H7 (cell line): ENCODE measurements at places on chromosomes 7 and 10. TPM values are rescaled to one million over a fixed set of nuclear protein-coding genes. Genes with fewer than 3 reads are reported as not detected.

GRCh38 chr7:157682064-157682945 lies 345.5 kb downstream of the DNAJB6 start:
- DNase-seq = peak; percentile 51

DNA sequence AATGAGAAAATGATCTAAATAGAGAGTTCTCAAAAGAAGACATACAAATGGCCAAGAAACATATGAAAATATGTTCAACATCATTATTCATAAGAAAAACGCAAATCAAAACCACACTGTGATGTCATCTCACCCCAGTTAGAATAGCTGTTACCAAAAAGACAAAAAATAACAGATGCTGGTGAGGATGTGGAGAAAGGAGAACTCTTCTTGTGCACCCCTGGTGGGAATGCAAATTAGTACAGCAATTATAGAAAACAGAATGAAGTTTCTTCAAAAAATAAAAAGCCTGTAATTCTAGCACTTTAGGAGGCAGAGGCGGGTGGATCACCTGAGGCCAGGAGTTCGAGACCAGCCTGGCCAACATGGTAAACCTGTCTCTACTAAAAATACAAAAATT lies 199.3 kb downstream of the PARD3 start:
- DNase-seq = no peak

DNA sequence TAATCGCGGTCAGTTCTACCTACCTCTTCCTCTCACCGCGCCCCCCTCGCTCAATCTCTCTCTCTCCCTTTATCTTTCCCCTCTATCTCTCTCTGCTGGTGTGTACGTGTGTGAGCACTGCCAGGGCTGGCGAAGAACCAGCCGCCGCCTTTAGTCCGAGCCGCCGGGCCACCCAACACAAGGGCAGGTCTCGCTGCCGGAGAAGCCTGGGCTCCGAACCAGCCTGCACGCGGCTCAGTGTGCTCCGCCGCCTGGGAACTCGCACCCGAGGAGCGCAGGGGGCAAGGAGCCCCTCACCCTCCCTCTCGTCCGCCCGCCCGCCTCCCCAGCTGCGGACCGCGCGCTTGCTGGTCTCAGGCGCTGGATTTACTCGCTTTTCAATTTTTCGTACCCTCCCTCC lies 1.7 kb downstream of the NXPH1 start:
- peak; percentile 75 for DNase-seq

DNA sequence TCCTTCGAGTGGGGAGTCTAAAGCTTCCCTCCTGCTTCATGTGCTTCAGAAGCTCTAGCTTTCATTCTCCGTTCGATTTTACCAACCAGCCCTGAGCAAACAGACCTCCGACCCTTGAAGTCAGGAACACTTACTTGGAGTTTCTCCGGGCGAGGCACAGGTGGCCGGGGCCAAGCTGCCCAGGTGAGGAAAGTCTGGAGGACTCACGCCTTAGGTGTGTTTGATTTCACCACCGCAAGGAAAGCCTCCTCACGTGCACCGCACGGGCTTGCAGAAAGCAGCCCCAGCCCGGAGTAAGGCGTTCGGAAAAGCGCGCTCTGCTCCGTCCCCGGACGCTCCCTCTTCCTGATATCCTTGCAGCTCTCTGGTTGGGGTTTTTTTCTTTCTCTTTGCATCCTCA lies 30.1 kb upstream of the CNPY1 start:
- no peak for DNase-seq

- DNase-seq = peak; percentile 24
These were observed 40.8 kb downstream of the MYL10 start for GRCh38 chr7:101588131-101588935.

Gene COL13A1
- 16.6 and 18.0 TPM in 2 replicates for total RNA-seq

Gene ACSM6
- not detected in 2 replicates for total RNA-seq

GRCh38 chr10:5618829-5619228 lies 47.6 kb downstream of the ASB13 start:
- no peak for DNase-seq

GRCh38 chr7:115526278-115526677 lies 504.3 kb downstream of the TFEC start:
- peak; percentile 4 for DNase-seq

Gene ZNF485
- total RNA-seq = 3.7 and 4.9 TPM in 2 replicates

DNA sequence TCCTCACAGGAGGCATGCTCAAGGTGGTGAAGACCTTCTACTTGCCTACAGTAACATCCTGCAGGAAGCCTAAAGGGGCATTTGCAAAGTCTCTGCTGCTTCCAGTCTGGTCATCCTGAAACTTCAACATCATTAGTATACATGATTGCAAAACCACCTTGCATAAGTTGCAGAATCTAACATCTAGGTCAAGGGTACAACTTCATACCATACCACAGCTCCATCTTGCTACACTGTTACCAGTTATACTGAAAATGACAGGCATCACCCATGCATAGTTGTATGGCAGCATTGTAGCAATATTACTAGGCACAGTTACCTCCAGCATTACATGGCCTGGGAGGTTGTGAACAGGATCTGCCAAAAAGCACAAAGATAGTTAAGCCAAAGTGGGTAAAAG lies 13.7 kb upstream of the MACROH2A2 start:
- no peak for DNase-seq

DNA sequence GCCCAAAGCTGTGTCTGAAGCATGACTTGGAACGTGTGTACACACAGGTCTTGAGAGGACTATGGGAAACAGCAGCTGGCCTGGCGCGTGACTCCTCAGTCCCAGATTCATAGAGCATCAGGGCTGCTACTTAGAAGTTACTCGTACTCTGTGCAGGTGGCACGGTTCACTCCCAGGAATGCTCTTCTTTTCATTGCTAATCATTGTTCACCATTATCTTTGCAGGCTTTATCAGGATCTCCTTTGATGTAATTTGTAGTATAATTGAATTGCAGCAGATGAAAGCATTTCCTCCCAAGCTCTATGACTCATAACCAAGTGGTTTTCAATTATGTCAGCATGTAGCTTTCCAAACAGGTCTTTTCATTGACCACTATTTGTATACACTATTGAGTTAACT lies 938.9 kb downstream of the NRG3 start:
- DNase-seq = no peak

Gene ASAH2
- 0.59 and 4.4 TPM in 2 replicates for total RNA-seq

DNA sequence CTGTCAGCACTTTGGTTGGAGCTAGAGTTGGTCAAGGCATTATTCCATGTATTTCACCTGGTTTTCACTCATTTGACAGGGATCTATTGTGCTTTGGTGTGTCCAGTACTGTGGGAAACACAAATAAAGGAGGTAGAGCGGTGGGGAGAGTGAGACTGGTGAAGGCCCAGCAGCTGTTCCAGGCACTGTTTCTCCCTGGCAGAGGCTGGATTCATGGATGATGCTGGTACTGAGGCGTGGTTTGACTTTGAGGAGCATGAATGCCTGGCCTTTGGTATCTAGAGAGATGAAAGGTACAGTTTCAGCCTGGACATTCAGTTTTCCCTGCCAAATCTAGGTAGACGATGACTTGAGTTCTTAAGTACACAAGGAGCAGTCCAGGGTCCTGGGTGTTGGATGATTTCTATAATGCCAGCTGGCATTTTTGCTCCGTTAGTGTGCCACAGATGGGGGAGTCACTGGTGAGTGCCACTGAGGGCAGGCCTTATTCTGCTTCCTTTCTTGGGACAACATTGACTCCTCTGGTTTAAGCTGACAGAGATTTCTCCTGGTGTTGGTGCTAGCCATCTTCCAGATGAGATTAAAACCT lies 162.2 kb upstream of the BMPER start:
- no peak for DNase-seq

GRCh38 chr7:105296491-105296890 lies 92.2 kb downstream of the SRPK2 start:
- no peak for DNase-seq

- DNase-seq = no peak
These were observed 19.6 kb upstream of the TLX1 start for GRCh38 chr10:101111547-101111946.

Gene C7orf33
- not detected in 2 replicates for total RNA-seq

- no peak for DNase-seq
These were observed 289.4 kb downstream of the CAMK1D start for GRCh38 chr10:12638781-12639180.

Gene CUZD1
- 0.11 and 1.1 TPM in 2 replicates for total RNA-seq

GRCh38 chr7:130993671-130994365 lies 259.8 kb upstream of the KLF14 start:
- DNase-seq = no peak

DNA sequence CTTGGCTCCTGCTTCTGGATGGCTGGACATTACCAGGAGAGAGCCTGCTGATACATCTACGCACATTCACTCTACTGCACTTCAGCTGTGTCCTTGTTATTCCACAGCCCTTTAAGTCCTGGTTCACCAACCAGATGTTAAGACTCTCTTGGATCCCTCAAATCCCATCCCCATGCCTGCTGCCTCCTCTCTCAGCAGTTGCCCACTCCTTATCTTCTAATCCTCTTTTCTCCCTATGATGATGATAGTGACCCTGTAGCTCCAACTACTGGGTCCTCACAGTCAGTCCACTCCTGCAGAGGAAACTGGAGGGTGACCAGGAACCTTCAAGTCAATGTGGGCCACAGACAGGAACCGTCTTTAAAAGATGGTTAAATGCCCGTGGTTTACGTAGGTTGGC lies 96.3 kb upstream of the PDCD4 start:
- no peak for DNase-seq

GRCh38 chr10:121091961-121092719 lies 241.0 kb downstream of the WDR11 start:
- DNase-seq = no peak

DNA sequence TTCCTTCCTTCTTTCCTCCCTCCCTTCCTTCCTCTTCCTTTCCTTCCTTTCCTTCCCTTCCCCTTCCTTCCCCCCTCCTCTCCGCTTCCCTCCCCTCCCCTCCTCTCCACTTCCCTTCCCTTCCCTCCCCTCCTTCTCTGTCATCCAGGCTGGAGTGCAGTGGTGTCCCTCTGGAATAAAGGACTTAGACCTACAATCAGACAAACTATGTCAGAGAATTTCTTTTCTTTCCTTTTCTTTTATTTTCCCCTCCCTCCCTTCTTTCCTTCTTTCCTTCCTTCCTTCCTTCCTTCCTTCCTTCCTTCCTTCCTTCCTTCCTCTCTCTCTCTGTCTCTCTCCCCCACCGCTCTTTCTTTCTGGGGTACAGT lies 242.2 kb downstream of the GATA3 start:
- no peak for DNase-seq
